ENCODE measurements at places on chromosomes 3 and 15. TPM values are rescaled to one million over a fixed set of nuclear protein-coding genes. Genes with fewer than 3 reads are reported as not detected.
A peak's percentile ranks its signal among the peaks of the same experiment; 100 is the strongest.

DNA sequence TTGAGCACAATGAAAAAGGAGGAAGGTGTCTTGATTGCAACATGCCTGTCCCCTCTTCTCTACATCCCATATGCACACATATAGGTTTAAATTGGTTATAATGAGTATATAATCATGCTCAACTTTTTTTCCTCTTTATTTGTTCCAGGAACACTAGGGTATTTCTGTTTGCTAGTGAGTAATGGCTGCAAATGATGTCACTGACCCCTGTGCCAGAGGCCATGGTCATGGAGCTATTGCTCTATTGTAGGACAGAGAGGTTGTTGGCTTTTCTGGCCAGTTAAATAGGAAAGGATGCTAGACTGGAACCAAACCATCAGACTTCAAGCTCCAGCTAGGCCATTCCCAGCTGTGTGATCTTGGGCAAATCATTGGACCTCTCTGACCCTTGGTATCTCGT is 9.6 kb downstream of the ARHGEF3 start:
- no peak for DNase-seq

DNA sequence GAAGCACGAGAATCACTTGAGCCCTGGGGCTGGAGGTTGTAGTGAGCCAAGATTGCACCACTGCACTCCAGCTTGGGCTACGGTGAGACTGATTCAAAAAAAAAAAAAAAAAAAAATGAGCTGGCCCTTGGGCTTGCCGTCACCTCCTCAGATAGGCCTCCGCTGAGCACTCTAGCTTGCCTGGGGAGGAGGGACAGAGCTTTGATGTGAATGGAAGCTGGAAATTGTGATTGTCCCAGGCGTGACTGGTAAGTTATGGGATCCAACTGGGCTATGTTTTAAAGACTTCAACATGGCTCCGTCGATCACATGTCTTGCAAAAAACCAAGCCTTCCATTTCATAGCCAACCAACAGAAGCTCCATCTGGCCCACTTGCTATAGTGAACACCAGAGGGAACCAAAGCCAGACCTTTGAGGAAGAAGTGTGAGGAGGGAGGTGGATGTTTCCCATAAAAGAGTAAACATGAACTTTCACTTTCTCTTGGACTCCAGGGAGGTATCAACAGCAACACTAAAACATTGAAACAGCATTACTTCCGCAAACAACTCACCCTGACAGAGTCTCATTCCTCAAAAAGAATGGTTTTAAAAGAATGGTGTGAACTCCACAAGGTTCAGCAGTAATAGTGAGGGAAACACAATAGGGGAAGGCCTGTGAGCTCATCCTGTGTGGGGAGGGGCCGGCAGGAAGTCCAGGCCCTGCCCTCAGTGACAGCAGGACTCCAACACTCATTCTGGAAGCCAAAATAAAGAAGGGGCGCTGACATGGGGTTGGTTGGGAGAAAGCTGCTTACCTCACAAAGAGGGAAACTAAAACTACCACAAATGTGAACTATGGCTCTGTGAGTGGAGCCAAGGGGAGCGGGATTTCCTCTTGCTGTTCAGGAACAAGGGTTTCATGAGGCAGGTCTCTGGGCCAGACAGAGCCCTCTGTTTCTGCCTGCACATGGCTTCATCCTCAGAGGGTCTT is 59.2 kb upstream of the IL12A start:
- no peak for DNase-seq

DNA sequence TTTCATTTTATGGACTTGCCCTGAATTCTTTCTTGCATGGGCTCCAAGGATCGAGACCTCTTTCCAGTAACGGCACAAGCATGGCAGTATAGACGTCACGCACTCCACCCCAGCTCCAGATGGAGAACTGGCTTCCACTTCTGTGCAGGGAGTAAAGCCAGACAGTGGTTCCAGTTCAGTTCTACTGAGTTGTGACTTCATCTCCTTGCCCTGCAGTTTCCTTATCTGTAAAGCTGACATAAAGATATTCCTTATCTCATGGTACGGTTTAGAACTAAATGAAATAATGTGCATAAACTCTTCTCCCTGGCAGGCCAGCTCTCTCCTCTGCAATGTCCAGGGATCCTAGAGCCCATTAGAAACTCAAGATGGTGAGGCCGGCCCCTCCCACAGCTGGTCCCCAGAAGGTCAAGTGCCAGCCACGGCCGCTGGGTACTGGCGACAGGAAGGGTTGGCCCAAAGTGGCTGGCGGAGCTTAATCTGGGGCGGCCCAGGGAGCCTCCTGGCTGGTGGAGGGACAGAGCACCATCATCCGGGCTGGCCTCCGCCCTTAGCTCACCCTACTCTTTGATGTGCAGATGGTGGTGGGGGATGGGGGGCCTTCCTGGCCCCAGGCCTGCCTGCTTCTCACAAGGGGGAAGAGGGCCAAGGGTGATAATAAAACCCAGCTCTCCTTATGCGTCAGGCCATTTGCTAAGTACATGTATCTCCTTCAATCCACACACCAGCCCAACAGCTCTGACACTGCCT is 7.2 kb downstream of the MESP2 start:
- DNase-seq, result no peak

DNA sequence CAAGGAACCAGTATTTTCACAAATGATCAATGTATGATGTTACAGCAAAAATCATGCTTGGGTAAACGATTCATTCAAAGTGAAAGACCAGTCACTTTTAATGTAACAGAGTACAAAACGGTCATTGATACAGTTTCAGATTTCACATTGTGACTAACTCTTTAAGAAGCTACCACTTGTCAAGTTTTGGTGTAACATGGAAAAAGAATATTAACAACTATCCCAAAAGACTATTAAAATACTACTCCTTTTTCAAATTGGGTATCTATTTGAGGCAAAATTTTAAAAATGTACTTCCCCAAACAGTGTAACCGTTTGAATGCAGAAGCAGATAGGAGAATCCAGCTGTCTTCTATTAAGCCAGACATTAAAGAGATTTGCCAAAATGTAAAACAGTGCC is 31.7 kb downstream of the AKAP13 start:
- no peak for DNase-seq

GRCh38 chr15:29149738-29150075 is 119.9 kb downstream of the NSMCE3 start:
- DNase-seq, result no peak

DNA sequence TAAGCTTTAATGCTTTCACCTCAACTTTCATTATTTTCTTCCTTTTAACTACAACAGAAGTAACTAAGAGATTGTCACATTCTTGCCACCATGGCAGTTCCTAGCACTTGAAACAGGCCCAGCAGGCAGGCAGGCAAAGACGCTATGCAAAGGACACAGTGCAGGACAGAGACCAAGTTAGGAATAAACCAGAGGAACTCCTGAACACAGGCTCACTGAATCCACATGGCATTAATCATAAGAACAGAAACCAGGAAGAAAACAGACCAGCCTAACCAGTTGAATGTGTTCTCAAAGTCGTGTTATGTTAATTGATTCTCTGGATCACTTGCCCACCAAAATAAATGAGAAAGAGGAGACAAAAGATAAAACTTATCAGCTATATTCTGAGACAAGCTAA is 397.6 kb downstream of the TBL1XR1 start:
- DNase-seq, result peak; percentile 14

- no peak for DNase-seq
Observed at GRCh38 chr3:13403213-13403819, 16.8 kb downstream of the NUP210 start.

- DNase-seq, result no peak
Observed at GRCh38 chr3:25856902-25857518, 67.1 kb downstream of the OXSM start.

GRCh38 chr3:54094926-54095325 is 27.4 kb upstream of the CACNA2D3 start:
- no peak for DNase-seq

DNA sequence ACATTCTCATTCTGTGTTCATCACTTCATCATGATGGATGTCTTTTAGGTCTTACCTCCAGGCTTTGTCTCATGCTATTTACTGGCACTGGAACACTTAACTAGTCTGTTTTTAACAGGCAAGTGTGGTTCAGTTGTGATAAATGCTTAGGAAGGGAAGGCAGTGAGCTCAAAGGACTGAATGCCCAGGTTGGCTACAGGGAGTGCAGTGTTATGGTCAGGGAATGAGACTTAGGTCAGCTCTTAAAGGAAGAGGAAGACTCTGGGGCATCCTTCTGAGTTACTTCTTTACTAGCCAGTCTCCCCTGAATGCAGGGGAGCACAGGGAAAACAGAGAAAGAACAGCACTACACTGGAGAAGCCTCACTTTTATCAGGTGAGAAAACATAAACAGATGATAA is 72.6 kb downstream of the TGFBR2 start:
- DNase-seq, result no peak

GRCh38 chr3:192675958-192676649 is 51.2 kb downstream of the FGF12 start:
- DNase-seq, result no peak

- DNase-seq, result no peak
Observed at GRCh38 chr3:143132246-143132980, 12.8 kb downstream of the CHST2 start.

- peak; percentile 83 for DNase-seq
Observed at GRCh38 chr15:56733136-56734012, at the start of gene ZNF280D. TSS of gene ZNF280D (minus strand) at chr15:56733509. CDS start at chr15:56707109, 26,400 bp downstream.

DNA sequence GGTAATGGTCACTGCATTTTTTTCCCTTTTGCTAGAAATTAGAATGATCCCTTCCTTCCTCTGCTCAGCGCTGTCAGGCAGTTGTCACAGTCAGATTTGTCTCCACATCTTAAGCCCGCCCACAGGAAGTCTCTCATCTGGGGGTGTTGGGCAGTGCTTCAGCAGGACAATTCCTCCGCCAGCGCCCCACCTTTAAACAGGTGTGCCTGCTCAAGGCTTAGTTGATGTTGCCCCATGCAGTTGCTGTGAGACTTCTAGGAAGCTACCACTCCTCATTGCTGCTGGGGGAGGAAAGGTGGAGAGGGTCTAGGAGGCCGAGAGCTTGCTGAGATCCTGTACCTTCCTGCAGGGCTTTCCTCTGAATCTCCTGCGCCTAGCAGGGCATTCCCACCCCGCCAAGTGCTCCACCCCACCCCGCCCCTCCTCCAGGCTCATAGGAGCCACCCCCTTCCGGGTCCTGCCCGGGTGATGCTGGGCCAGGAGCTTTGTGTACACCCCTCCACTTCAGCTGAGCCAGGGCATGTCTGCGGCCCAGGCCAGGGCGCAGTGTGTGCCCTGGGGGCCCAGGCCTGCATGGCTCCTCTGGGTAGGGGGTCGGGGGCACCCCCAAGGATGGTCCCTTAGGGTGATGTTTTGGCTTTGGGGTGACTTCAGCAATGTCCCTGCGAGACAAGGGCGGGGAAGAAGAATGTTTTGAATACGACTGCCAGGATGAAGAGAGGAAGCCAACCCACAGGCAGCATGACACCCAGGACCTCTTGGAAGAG is 68.7 kb downstream of the TRAK1 start:
- DNase-seq, result peak; percentile 58

DNA sequence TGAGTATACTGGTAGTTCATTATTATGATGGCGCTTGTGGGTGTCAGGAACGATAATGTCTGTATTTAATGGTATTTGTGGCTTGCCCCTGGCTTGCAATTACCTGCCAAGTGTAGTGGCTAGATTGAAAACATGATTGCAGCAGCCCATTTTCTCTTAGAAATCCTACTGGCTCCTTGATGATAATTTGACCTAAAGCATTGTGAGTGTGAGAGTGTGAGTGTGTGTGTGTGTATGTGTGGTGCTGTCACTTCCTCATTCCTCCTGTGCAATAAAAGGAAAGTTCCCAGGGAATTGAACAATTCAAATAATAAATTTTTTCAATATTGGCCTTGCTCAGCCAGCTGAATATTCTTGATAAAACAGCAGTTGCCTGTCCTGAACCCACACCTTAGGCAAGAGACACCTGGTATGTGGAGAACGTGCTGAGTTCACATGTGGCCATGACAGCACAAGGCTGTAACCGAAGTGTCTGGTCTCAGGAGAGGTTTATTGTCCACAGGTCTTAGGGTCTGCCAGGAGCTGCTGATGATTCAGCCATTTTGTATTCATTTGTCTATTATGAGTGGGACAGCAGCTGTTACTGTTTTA is 193.3 kb downstream of the CD47 start:
- no peak for DNase-seq

GRCh38 chr3:179681492-179682263 is 28.8 kb downstream of the USP13 start:
- DNase-seq, result no peak

GRCh38 chr3:43865887-43866528 is 175.3 kb downstream of the ABHD5 start:
- DNase-seq, result no peak

- DNase-seq, result no peak
Observed at GRCh38 chr15:38642689-38643270, 78.2 kb upstream of the RASGRP1 start.

DNA sequence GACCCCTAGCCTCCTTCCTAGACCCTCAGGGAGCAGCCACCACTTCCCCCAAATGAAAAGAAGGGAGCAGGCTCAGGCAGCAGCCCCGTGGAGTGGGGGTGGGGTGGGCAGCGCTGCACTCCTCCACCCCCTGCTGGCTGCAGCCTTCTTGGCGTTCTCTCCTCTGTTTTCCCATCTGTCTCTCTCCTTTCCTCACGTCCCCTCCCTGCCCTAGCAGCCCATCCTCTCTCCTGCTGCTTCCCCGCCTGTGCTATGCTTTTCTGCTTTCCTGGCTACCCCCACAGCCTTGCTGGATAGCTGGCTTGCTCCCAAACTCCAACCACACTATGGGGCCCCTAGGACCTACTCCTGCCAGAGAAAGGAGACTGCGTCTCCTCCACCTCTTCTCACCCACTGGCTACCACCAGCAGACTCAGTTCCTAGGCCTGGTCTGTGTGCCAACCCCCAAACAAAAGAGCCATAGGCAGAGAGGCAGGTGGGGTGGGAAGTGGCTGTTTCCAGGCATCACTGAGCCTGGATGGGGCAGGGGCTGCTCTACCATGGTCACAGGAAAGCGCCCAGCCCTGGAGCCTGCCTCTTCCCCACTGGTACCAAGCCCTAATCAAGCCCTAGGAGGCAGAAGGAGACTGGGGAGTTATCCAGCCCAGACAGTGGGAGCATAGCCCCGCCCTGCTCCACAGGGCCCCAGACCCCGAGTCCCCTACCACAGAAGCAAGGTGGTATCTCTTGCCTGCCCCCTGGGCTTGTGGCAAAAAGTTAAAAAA is 3.4 kb upstream of the DISP2 start:
- no peak for DNase-seq

DNA sequence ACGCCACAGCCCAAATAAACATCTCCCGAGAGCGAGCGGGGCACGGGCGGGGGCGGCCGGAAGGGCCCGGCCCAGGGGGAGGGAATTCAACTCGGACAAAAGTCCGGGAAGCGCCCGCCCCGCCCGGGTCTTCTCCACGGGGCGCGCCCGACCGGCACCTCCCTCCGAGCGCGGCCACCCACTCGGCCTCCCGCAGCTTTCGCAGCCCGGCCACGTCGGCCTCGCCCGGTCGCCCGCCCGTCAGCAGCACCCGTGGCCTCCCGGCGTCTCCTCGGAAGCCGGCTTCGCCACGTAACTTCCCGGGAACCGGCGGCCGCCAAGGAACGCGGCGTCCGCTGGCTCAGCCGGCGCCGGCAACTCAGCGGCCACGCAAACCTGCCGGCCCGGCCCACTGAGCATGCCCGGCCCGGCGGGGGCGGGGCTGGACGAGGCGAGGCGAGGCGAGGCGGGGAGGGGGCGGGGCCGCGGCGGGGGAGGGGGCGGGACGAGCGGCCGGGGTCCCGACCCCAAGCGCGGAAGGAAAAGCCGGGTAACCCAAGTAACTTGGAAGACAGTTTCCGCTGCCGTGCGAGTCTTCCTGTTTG is at the start of gene TJP1:
Gene TJP1 (minus strand): TSS at position 369 of the 584 bp plus-strand sequence. CDS start 440 bp downstream, outside the sequence.
- peak; percentile 75 for DNase-seq

Gene POMGNT2
- total RNA-seq, result 20.7 TPM

Gene MSL2
- 25.9 TPM for total RNA-seq

Gene ANKRD34C
- total RNA-seq, result not detected

Gene BCL2A1
- total RNA-seq, result 2.7 TPM

Gene CNTN6
- not detected for total RNA-seq

Gene GOLGA8O
- 7.7 TPM for total RNA-seq

Gene ANKRD63
- total RNA-seq, result not detected

Gene TMEM39A
- total RNA-seq, result 72.0 TPM

Gene ALDH1A3
- 347 TPM for total RNA-seq
